ENCODE measurements at places on chromosomes 13 and 19. TPM values are rescaled to one million over a fixed set of nuclear protein-coding genes. Genes with fewer than 3 reads are reported as not detected.

DNA sequence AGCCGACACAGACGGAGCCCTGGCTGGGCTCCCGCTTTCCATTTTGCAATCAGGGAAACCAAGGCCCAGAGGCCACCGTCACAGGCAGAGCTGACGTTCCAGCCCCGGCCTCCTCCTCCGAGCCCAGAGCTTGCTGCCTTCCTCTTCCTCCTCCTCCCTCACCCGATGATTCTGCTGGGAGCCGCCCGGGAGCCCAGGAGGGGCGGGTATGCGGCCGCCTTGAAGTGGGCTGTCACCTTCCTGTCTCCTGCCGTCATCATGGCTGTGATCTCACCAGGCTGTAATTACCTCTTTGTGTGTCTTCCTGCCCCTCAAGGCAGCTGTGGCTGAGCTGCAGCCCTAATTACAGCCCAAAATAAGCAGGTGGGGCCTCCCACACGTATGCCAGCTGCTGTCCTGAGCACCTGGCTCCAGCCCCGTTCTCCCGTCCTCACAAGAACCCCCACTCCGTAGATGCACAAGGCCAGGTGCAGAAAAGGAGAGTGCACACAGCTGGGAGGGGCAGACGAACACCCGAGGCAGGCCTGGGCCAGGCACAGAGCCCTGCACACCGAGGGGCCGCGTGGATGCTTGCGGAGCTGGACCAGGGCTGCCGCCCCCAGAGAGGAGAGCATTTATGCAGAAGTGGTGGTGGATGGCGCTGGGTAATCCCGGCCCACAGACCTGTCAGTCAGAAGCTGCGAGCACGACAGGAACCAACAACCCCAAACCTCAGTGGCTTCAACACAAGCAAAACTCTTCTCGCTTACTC is 4.0 kb downstream of the TPGS1 start:
- DNase-seq, result no peak

DNA sequence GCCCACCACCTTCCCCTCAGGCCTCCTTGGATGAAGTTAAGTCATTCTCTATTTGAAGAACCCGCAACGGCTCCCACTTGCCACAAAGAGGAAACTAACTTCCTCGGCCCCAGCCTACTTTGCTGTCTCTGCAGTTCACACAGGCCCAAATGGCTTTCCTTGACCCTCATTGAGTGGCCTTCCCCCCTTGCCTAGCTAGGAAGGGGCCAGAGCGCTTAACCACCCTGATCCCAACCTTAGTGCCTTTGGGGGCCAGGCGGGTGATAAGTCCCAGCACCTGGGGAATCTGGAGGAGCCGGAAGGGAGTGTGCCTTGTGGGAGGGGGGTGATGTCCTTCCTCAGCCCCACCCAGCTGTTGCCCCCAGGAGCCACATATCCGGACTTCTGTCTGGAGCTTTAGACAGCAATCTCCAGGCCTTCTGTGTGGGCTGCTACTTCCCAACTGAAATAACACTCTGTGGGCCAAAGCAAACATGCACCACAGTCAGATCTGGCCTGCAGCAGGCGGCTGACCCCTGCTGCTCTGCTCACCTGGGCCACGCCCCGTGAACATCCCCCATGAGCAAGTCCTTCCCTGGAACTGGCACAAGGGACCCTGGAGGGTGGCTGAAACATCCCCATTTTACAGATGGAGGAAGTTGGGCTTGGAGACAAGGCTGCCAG is 10.5 kb downstream of the NECTIN2 start:
- DNase-seq, result no peak

DNA sequence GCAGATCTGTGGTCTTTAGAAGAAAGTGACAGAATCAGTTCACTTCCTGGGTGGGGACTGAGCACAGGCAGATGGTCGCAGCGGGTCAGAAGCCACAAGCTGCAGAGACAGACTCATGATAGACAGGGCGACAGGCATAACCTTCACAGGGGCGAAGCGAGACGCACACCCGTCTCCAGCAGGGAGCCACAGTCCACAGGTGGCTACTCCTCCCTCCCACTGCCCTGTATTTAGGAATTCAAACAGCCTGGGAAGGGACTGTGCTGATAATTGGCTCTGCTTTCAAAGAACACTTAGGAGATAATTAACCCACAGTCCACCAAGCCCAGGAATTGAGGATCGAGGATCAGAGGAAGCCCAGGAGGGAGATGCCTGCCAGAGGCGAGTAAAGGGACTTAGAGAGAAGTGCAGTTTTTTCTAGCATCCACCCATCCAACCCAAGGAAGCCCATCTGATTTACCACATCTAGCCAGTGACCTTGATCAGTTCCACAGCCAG is 23.2 kb downstream of the RFX2 start:
- DNase-seq, result no peak

DNA sequence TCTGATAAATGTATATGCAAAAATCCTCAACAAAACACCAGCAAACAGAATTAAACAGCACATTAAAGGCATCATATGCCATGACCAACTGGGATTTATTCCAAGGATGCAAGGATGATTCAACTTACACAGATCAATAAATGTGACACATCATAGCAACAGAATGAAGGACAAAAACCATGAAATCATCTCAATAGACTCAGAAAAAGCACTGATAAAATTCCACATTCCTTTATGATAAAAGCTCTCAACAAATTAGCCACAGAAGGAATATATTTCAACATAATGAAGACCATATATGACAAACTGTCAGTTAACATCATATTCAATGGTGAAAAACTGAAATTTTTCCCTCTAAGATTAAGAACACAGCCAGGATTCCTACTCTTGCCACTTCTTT is 691.6 kb downstream of the DIAPH3 start:
- DNase-seq, result no peak

DNA sequence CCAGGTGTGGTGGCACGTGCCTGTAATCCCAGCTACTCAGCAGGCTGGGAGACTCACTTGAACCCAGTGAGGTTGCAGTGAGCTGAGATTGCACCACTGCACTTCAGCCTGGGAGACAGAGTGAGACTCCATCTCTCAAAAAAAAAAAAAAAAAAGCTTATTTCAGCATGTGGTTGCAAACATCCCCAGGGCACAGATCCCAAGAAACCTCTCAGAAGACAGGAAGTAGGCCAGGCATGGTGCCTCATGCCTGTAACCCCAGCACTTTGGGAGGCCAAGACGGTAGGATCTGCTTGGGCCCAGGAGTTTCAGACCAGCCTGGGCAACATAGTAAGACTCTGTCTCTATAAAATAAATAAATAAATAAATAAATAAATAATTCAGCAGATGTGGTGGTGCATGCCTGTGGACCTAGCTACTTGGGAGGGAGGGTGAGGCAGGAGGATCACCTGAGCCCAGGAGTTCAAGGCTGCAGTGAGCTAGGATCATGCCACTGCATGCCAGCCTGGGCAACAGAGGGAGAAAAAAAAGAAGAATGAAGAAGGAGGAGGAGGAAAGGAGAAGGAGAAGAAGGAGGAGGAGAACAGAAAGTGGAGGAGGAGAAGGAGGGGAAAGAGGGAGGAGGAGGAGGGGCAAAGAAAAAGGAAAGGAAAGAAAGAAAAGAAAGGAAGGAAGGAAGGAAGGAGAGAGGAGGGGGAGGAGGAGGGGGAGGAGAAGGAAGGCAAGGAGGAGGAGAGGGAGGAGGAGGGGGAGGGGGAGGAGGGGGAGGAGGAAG is 4.3 kb upstream of the LRRC8E start:
- DNase-seq, result no peak

- DNase-seq, result no peak
Measured at GRCh38 chr19:35514282-35514809, 897 bp upstream of the DMKN start.

- no peak for DNase-seq
Measured at GRCh38 chr13:113143466-113144254, 14.8 kb upstream of the PROZ start.

DNA sequence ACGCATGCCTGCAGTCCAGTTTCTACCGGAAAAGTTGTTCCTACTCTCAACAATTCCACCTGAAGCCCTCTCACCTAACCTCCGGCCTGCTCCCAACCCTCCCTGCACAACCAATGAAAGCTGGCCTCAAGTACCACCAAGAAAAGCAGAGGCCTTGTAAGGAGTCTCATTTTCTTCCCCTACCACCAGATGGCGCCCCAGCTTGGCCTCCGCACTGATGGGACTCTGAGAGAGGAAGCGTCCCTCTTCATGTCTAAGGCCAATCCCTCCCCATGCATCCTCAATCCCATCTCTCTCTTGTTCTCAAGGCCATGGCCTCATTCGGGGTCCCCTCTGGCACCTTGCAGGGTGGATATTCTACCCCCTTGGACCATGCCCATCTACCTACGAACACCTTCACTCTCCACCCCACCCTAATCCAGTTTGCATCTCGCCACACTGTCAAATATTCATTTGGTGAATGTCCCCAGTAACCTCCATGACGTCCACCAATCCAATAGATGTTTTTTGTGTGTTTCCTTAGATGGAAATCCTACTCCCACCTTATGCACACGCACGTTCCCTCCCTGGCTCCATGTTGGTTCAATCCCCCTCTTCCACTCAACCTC is 412.8 kb downstream of the ZNF536 start:
- DNase-seq, result peak; percentile 14

DNA sequence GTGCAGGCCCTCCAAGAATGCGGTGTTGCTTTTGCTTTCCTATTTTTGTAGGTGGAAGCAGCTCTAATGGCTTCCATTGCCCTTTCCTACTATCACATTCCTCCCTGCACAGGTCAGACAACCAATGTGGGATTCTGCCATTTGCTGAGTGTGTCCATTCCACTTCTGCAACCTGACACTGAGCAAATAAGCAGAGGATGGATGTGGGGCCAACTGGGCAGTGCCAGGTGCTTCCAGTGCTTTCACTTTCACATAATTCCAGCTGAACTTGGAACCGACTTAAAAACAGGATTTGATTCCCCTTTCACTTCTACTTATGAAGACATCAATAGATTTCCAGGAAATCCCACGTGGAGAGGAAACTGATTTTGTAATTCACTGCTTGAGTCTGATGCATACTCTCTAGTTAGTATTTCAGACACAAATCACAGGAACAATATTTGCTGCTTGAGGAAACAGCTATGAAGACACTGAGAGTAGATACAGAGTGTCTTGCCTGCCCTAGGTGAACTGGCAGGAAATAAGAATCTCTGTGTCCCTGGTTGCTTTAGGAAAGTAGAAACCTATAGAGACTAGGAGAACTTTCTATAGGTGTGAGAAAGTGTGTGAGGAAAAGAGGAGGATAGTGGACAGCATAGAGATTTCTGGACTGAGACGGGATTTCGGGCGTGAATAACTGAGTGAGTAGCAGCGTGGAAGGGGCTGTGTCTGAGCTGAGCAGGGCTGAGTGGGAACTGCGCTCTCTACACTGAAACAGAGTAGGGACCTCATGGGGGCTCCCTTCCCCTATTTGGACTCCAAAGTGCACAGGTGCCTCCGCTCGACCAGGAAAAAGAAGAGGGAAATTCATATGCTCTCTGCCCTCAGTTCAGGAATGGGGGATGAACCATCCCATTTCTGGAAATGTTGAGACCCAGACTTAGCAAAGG is 22.5 kb downstream of the LGALS16 start:
- DNase-seq, result peak; percentile 57

DNA sequence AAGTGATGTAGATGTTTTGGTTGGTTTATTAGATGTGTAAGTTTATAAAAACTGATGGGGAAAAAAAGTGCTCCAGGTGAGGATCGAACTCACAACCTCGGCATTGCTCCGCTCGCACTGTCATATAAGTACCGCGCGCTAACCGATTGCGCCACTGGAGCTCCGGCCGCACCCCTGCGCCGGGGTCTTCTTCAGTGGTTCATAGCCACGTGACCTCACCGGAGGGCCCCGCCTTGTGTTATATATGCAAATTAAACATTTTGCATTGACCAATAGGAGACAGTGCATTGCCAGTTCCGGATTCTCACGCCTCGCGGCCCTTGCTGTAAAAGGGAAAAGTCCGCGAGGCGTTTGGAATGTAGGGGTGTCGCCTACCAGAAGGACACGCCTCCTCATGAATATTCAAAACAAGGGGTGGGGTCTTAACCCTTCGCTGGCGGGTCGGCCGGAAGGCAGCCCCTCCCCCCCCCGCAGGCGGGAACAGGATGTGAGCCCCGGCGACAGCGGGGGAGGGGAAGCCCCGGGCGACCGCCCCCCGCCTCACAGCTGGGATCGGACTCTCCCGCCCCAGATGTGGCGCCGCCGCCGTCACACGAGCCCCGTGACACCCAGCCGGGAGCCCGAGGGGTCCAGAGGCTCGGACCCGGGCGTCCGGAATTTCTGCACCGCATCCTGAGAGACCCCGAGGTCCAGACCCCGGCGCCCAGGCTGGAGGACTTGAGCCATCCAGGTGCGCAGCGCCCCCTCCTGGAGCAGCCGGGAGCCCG is at the start of gene PLEKHG2:
Gene PLEKHG2 (plus strand): TSS at position 570 of the 767 bp plus-strand sequence. CDS start 1,418 bp downstream, outside the sequence.
- peak; percentile 98 for DNase-seq

DNA sequence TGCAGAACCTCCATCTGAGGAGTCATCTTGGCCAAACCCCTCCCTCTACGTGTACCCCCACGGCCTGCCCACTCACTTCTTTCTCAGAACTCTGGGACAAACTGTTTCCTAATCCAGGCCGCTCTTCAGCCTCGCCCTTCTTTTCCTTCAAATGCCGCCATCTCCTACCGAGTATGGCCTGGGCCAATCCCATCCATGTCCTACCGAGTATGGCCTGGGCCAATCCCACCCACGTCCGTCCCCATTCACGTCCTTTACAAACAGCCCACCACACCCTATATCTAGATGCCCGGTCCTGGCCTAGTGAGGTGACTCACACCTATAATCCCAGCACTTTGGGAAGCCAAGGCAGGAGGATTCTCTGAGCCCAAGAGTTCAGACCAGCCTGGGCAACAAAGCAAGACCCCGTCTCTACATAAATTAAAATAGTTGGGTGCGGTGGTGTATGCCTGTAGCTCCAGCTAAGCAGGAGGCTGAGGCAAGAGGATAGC is 1.1 kb downstream of the TMEM160 start:
- no peak for DNase-seq

- no peak for DNase-seq
Measured at GRCh38 chr19:6613711-6614110, 22.8 kb upstream of the CD70 start.

GRCh38 chr13:60351326-60351725 is 45.7 kb upstream of the TDRD3 start:
- no peak for DNase-seq

GRCh38 chr13:91724591-91724990 is 326.2 kb downstream of the GPC5 start:
- no peak for DNase-seq

DNA sequence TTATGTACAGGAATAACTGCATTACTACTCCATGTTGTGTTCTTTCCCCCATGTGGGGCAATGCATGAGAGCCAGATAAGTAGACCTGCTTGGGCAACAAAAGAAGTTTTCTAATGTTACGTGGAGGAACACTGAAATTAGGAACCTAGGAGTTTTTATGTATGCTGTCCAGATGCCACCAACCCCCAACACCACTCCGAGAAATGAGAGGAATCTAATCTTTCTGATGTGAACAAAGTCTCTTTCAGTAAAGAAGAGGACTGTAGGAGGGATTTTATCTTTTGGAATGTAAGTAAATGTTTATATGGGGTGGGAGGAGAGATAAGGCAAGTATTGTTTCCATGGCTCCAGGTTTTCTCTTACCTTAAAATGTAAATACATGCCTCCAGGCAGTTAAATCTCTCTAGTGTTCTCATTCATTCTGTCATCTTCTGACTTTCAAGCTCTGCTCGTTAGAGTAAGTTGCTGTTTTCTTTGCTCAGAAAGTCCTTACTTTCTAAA is 820.6 kb downstream of the PCDH17 start:
- DNase-seq, result no peak

GRCh38 chr13:78046331-78046730 is 127.7 kb upstream of the EDNRB start:
- DNase-seq, result no peak

CCDC122 gene
- total RNA-seq, result 0.16 TPM

ZNF560 gene
- not detected for total RNA-seq

FREM2 gene
- 3.2 TPM for total RNA-seq

REEP6 gene
- total RNA-seq, result 2.3 TPM

ADAMTSL5 gene
- 4.6 TPM for total RNA-seq

PLIN5 gene
- total RNA-seq, result 127 TPM

CPAMD8 gene
- 15.6 TPM for total RNA-seq

KIR2DL4 gene
- total RNA-seq, result not detected

All from gastrocnemius medialis (tissue), 4 donors.